ENCODE measurements at places on chromosomes 16 and 17. TPM values are rescaled to one million over a fixed set of nuclear protein-coding genes. Genes with fewer than 3 reads are reported as not detected.

GRCh38 chr16:22139008-22139407, 23.3 kb upstream of the SDR42E2 start:
- no peak for DNase-seq

- DNase-seq = no peak
Measured at GRCh38 chr16:84869473-84869845, 49.7 kb downstream of the CRISPLD2 start.

DNA sequence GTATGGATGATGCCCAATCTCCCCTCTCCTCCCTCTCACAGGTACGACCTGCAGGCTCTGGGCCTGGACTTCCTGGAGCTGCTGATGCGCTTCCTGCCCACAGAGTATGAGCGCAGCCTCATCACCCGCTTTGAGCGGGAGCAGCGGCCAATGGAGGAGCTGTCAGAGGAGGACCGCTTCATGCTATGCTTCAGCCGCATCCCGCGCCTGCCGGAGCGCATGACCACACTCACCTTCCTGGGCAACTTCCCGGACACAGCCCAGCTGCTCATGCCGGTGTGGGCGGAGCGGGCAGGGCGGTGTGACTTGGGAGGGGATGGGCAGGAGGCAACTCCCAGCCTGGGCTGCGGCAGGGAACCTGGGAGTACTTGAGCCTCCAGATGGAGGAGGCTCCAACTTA, 18.1 kb downstream of the SPATA32 start:
- DNase-seq = no peak

- DNase-seq = no peak
Measured at GRCh38 chr16:66292241-66292935, 74.1 kb upstream of the CDH5 start.

DNA sequence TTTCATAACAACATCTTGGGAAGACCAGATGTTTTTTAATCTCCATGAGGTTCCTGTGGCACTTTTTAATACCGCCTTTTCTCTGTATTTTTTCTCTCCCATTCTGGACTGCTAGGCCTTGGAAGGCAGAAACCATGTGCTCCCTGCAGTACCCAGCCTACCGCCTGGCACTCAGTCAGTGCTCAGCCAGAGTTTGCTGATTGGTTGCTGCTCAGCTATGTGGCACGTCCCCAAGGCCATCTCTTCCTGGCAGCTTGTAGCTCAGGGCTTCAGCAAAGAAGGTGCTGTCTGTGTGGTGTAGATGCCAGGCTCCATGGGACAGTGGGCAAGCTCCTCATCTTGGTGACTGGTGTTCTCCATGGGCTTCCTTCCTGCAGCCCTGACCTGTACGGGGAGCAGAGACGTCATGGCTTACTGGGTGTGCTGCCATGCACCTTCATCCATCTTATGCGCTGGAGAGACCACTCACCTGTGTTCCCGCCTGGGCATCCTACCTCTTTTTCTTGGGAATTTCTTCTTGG, 86.7 kb downstream of the CLEC16A start:
- no peak for DNase-seq

- DNase-seq = no peak
Measured at GRCh38 chr16:4142268-4142667, 26.0 kb upstream of the ADCY9 start.

Gene ABCC12
- total RNA-seq = not detected

- peak; percentile 66 for DNase-seq
Measured at GRCh38 chr17:42288803-42289610, 709 bp downstream of the STAT5A start.

GRCh38 chr16:58022601-58023371, 2.8 kb upstream of the MMP15 start:
- DNase-seq = no peak

GRCh38 chr16:72384651-72385050, 212.7 kb upstream of the PMFBP1 start:
- DNase-seq = no peak

All from naive thymus-derived CD4-positive, alpha-beta T cell (primary cell).